Activated CD8-positive, alpha-beta memory T cell treated with anti-CD3 and anti-CD28 coated beads, Interleukin-2, amount 10 ng/mL, durations not matched to agents 7 days and 5 days (primary cell): ENCODE measurements at places on chromosomes 6 and 20. TPM values are rescaled to one million over a fixed set of nuclear protein-coding genes. Genes with fewer than 3 reads are reported as not detected.

Gene FAM209B
- 1.3 TPM for total RNA-seq

Gene CRIP3
- total RNA-seq: 0.50 TPM

Gene MPIG6B
- total RNA-seq: 0.20 TPM

Gene LGSN
- 0.09 TPM for total RNA-seq

Gene VGLL2
- total RNA-seq: not detected

Gene PTK7
- 0.33 TPM for total RNA-seq

Gene PRSS35
- total RNA-seq: not detected

Gene KIF25
- not detected for total RNA-seq

Gene PEX3
- 18.4 TPM for total RNA-seq

Gene SLC26A8
- total RNA-seq: not detected

Gene ABHD12
- 27.9 TPM for total RNA-seq

Gene SYCP2
- 13.5 TPM for total RNA-seq

Gene HIVEP1
- total RNA-seq: 42.0 TPM

Gene GTSF1L
- total RNA-seq: 0.28 TPM
